ENCODE measurements at places on chromosomes 7 and 10.

DNA sequence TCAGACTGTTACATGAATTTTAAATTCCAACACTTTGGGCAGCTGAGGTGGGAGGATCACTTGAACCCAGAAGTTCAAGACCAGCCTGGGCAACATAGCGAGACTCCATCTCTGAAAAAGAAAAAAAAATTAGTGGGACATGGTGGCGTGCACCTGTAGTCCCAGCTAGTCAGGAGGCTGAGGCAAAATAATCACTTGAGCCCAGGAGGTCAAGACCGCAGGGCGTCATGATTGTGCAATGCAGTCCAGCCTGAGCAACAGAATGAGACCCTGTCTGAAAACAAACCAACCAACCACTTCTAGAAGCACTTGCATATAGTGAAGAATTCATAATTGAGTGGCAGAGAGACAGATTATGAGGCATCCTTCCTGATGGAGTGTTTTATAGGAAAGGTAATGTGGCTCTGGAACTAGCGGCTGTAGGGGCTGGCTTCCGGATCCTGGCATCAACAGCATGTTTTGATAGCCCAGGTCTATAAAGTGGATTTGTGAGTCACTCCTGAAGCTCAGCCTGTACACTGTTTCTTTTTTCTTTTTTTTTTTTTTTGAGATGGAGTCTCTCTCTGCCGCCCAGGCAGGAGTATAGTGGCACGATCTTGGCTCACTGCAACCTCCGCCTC lies 40.3 kb upstream of the RSBN1L start:
- DNase-seq = no peak

DNA sequence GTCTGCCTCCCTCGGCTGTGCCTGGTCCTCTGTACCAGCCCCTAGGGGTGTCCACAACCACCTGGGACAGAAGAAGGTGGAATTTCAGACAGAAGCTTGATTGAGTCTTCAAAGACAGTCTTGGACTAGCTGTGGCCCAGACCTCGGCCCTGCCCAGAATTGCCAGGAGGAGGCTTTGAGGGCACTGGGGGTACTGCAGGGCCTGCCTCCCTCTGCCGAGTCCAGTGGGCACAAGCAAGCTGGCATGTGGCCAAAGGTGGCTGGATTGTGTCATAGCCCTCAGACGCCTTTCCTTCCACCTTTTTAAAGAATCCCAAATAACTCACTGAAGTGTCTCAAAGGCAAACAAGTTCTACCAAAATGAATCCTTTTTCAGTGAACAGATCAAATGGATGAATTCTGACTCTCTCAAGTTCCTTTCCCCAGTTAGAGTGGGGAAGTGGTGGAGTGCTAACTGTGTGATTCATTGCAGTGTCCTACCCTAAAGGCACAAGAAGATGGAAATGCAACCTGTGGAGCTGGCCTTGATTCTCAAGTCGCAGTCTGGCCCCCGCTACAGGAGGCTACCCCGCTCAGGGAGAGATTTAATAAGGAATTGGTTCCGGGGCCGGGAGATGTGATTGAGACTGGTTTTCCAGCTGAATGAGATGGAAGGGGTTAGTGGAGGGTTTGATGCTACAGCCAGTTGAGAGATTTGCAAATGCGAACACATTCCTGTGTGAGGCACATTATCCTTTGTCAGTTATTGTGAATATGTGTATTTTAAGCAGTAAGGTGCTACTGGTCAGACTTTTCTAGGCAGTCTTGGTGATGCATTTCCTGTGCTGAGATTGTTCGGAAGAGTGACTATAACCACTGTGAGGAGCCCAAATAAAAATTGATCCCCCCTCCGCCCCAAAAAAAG lies 28.8 kb upstream of the SLC26A4 start:
- no peak for DNase-seq

DNA sequence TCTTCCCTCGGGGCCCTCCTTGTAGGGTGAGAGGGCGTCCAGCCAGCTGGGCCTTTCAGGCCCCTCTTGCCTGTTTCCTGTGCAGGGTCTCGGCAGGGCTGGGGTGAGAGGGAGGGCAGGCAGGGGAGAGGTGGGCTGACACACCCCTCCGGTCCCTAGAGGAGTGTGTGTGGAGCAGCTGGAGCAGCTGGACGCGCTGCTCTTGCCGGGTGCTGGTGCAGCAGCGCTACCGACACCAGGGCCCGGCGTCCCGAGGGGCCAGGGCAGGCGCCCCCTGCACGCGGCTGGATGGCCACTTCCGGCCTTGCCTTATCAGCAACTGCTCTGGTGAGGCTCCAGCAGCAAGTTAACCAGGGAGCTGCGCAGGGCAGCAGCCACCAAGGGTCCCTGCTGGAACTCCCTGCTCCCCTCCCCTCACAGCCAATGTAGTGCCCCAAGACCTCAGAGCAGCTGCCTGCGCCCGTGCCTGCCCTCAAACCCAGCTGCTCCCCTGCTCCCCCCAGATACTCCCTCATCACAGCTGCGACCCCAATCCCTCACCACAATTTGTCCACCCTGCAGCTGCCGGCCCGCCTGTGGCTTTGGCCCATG lies 15.7 kb upstream of the ZNF862 start:
- DNase-seq = no peak

DNA sequence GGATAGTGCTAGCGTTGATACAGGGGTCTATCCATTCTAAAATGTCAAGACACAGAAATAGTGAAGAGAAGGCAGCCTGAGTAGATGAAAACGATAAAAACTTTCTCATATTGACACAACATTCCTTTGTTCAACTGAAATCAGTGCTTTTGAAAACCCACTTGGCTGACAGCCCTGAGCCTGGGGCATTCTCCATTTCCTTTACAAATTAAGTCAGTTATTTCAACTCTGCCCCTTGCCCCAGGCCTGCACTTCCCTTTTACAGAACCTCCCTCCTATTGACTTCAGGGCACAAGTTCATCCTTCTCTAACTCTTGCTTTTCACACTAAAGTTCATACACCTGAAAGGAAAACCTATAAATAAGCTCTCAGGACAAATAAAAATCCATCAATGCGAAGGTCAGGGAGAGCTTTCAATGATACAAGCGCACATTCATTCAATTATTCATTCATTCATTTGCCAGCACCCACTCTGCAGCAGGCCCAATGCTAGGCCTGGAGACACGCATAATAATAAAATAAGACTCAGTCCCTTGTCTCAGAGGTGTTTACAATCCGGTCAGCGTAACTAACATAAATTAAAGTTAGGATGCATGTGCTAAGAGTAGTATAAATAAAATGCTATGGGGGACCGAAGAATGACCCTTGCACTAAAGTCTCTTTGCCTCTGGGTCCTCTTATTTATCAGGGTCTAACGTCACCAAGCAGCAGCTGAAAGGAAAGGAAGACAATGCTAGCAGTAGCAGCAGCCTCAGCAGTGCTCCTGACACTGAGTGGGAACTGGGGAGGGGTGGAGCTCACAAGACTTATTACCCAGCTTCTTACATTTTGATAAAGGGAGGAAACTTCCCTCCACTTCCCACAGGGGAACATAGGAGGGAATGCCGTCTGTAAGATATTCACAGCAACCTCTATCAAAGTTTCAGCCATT lies 134.8 kb downstream of the PDE1C start:
- no peak for DNase-seq

GRCh38 chr10:1774796-1775195 lies 37.5 kb upstream of the ADARB2 start:
- DNase-seq = no peak

- DNase-seq = no peak
Measured at GRCh38 chr10:124316326-124316725, 102.4 kb downstream of the OAT start.

Measured in central memory CD4-positive, alpha-beta T cell (primary cell).